ENCODE measurements at places on chromosomes 4 and X. TPM values are rescaled to one million over a fixed set of nuclear protein-coding genes. Genes with fewer than 3 reads are reported as not detected.

IQSEC2 gene
- 32.9 TPM for total RNA-seq

SHROOM4 gene
- 3.8 TPM for total RNA-seq

SPACA5 gene
- total RNA-seq = not detected

DNA sequence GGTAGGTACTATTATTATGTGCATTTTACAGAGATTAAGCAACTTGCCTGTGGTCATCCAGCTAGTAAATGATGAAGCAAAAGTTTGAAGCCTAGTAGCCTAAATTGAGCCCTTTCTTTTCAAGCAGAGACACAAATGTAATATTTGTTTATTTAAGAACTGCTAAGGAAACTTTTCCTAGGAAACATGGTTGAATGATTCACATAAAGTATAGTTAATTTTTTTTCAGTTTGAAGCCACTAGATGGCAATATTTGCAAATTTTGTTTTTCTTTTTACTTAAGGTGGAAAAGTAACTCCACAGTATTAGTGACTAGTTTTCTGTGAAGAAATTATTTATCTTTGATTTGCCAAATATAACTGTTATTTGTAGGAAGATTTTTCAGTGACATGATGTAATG is 52.8 kb upstream of the ANKRD17 start:
- DNase-seq = no peak

FAM241A gene
- total RNA-seq = 1.8 TPM

RTL9 gene
- total RNA-seq = not detected

GRCh38 chr4:157012781-157013180 is 41.2 kb upstream of the PDGFC start:
- no peak for DNase-seq

DNA sequence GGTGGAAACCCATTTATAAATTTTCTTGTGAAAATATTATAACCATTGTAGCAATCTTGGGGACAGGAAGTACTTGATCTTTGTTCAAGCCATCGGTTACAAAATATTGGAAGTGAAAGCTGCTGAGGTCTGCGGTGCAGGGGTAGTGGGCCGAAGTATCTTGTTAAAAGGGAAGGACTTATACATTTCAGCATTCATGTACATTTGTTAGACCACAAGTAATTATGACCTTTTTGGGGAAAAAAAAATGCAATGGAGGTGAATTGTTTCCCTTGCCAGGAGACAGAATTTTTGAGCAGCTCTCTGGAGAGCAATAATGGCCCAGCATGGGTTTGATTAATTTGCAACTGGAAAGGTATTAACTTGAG is 121.3 kb downstream of the EGF start:
- DNase-seq = no peak

MFAP3L gene
- 5.5 TPM for total RNA-seq

DNA sequence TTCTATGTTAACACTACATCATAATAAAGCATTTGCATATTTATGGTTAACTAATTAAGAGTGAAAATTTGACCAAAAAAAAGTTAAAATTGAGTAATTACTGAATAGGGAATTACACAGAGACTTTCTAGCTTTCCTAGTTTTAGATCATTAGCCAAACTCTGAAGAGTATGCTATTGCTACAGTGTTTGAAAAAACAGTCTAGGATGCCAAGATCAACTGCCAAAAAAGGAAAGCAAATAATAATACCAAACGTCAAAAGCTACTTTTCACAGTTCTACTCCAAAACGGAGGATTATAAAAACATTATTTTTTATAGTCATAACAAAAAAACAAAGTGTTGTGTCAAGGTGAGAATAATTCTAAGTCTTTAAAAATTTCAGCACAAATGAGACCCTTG is 359.8 kb upstream of the CTSO start:
- DNase-seq = no peak

DNA sequence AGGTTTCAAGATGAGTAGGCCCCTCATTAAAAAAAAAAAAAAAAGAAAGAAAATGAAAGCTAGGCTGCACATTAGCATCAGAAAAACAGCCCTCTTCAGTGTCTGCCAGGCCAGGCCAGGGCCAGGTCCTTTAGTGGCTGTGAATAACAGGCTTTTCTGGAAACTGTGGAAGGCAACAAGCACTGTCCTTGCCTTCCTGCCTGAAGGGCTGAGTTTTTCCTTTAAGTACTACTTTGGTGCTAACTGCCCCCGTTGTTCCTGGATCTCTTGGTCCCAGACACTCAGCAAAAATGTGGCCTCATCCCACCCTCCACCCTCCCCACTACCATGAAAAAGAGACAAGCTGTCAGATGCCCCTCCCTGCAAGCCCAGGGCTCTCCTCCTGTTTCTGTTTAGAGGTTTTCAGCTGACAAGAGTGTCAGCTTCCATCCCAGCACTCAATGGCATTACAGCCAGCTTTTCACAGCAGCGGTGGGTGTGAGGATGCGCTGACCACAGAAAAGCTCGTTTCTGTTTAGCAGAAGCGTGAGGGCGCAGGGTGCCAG is 174.2 kb downstream of the NHS start:
- DNase-seq = no peak

GAB1 gene
- total RNA-seq = 71.1 TPM

DNA sequence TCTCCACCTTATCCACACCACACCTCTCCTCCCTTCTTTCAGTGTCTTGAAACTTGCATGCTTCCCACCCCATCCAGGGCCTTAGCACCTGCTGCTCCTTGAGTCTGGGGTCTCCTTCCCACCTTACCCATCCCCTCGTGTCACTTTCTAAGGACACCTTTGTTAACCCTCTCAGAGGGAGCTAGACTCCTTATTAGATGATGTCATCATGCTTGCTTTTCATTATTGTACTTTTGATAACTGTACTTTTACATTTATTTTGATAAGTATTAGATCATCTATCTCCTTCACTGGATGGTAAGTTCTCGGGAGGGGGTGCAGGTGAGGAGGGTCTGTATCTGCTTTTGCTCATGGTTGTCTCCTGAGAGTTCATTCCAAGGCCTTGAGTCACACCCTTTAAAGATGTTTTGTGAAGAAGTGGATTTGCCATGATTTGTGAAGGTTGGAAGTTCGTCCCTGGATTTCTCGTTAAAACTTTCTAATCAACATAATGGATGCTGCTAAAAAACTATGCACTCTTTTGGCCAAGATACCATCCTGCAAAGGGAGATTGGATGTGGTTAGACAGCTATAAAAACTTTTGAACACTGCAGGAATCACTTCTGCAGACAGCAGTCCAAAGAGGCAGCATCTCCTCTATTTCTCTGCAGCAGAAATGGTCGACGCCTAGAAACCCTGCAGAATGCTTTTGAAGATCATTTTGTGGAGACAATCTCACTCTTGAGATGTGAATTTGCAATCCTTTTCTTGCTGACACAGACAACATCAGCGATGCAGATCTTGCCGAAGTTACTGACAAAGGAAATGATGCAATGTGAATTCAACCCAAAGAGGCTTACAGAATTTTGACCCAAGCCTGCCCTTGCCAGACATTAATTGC is 69.6 kb downstream of the ENPP6 start:
- DNase-seq = no peak

DNA sequence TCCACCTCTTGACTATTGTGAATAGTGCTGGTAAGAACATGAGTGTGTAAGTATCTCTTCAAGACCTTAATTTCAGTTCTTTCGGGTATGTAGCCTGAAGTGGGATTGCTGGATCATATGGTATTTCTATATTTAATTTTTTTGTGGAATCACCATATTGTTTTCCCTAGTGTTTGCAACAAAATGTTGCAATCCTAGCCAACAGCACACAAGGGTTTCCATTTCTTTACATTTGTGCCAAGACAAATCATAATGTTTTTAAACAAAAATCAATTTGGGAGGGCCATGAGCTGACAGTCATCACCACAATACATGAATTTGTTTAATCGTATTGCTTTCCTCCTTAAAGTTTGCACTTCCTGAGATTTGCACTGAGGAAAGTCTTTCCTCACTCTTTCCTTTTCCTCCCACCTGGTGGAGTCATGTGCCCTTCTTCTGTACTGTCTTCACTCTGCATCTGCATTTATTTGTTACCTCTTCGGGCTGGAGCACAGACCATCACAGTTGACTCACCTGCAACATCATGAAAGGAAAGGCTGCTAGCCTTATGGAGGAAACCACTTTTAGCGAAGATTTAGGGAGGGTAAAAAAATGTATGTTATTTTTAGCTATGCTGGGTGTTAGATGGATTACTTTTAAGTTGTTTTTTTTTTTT is 269.4 kb downstream of the DCTD start:
- no peak for DNase-seq

DNA sequence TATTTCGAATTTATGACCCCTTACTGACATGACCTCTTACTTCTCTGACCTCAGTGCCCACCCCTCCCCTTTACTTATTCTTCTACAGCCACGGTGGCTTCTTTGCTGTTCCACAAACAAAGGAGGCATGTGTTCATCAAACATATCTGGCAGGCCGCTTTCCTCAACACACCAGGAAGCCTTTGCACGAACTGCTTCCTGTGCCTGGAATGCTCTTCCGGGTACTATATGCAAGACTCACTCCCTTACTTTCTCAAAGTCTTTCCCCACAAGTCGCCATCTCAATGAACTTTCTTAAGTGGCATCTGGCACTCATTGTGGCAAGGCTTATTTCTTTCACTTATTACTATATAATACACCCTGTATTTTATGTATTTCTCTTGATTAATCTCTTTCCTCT is 351.5 kb upstream of the DDX53 start:
- DNase-seq = no peak

- DNase-seq = no peak
These were observed 34.6 kb upstream of the SORBS2 start for GRCh38 chr4:185846505-185847150.

WWC2 gene
- total RNA-seq = 5.3 TPM

FGF2 gene
- 4.1 TPM for total RNA-seq

DNA sequence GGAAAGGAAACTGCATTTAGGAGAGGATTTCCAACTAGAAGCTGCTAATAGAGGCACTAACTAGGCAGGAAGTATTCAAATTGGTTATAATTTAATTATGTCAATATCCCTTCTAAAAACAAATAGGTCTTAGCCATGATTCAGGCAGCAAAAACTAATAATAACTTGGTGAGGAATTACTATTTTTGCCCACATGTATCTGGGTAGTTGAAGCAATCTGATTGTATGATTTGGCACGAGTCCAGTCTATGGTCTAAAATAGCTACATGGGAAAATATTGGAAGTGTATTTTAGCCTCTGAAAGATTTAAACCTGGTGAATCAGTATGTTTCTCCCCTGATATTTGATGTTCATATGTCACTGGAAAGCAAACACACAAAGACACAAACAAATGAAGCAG is 62.2 kb downstream of the MFAP3L start:
- no peak for DNase-seq

DNA sequence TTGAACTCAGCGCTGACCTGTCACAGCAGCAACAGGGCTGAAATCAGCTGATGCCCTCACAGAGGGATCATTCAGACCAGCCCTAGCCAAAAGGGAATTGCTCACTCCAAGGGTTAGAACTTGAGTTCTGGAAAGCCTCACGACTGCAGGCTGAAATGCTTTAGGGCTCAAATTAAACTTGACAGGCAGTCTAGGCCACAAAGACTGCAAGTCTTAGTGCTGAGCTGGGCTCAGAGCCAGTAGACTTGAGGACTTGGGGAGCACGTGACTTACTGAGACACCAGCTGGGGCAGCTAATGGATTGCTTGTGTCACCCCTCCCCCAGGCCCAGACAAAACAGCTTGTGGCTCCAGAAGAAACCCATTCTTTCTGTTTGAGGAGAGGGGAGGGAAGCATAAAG is 119.0 kb upstream of the SLC6A14 start:
- peak; percentile 39 for DNase-seq

GRCh38 chr4:137774501-137774900 is 242.2 kb upstream of the PCDH18 start:
- DNase-seq = no peak

DNA sequence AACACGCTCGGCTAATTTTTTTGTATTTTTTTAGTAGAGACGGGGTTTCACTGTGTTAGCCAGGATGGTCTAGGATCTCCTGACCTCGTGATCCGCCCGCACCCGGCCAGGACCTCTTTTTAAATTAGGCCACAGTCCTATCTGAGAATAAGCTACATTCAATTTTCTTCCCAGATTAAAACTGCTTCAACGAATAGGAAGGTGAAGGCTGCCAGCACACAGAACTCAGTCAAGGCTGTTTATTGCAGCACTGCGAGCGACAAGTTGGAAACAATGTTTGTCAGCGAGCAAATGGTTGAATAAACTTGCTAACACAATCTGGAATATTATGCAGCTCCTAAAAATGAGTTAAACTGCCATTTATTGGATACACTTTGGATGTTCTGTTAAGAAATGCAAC is 1.9 kb downstream of the GRPEL1 start:
- no peak for DNase-seq

ABCG2 gene
- total RNA-seq = 36.2 TPM

- DNase-seq = no peak
These were observed 75.9 kb upstream of the NALF2 start for GRCh38 chrX:69428216-69428615.
